ENCODE measurements at places on chromosomes 16 and 17.

- no peak for DNase-seq
These were observed 13.5 kb upstream of the ASGR2 start for GRCh38 chr17:7128160-7128559.

DNA sequence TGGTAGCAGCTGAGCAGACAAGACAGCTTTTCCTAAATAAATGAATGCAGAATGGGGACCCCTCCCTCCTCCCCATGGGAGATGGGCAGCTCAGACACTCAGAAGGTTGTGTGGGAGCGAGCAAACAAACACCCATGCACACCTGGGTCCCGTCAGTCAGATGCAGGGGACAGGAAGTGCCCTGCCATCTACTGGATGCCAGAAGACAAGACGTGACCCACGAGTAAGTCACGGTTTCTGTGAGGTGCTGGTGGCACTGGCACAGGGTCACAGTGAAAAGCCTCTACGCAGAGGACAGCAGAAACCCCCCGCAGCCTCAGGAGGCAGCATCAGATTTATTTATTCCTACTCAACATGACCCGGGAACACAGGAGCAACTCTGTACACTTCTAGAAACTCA, 8.4 kb downstream of the HBQ1 start:
- DNase-seq = no peak

DNA sequence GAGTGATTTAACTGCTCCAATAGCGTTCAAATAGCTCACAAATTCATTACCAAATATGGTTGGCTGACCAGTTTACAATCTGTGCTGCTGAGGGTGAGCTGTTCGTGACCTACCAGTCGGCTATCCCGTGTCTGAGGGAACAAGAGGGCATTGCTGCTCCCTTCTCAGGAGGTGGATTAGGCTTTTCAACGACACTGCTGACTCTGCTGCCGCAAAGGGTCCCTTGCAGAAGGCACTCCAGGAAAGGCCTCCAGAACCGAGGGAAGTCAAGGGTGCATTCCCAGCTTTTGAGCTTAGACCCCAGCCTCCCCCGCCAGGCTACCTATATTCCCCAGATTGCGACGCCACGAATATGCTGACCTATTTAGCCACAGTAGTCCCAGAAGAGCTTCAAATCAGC, 32.3 kb downstream of the GJC1 start:
- no peak for DNase-seq

DNA sequence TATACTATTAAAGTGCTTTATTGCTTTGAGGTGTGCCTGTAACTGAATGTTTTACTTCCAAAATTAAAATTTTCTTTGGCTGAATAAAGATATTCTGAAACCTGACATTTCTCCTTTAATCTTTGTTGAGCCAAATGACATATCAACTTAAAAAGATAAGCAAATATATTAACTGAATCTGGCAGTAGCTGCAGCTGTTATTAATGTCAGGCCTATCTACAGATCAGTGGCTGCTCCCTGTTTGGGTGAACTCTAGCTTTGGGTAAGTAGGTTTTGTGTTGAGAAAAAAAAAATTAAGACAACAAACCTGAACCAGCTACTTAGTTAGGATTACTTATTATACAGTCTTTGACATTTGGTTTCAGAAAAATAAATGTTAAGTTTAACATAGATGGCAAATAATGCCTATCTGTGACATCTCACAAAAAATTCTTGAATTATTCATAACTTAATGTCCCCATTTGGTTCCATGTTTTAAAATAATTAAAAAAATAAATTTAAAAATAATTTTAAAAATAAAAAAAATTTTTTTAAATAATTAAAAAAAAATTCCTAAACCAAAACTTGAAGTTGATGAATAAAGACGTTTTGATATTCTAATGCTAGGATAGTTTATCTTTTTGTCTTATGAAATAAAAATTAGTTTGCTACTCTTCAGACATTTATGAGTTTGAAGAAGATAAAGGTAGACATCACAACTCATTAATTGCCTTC, 19.8 kb downstream of the CPD start:
- no peak for DNase-seq

- DNase-seq = no peak
These were observed 111.8 kb downstream of the SMG6 start for GRCh38 chr17:2191785-2192184.

DNA sequence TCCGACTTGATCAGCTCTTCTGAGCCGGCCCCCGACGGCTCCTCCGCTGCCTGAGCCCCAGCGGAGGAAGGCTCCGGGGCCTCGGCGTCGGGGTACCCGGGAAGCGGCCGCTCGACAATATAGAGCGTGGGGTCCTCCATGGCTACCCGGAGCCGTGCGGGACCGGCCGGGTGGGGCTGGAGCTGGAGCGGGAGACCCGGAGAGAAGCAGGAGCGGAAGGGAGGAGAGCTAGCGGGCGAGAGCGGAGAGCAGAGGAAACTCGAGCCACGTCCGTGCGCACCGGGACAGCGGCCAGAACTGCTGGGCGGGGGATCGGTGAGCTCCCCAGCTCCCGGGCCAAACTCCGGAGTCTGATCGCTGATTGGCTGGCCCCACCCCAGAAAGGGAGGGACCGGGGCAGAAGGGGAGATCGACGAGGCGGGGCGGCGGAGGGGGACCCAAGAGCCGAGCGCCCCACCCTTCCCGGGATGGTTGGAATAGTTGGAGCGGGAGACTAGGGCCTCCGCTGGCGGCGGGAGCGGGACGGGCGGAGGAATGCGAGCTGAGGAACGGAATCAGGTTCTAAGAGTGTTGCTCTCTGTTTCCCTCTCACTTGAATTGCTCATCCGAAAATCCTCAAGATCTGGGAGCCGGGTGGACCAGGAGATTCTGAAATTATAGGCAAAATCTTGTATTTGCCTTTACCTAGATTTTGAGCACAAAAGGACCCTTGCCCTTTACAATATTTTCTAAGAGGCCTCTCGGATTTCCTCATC, at the start of gene CAVIN1:
TSS of gene CAVIN1 (minus strand) at position 299 of the 755 bp plus-strand sequence. CDS start at position 140, 159 bp downstream.
- peak; percentile 57 for DNase-seq

All from GM12891 (cell line).